Non-pigmented ciliary epithelial cell (primary cell): ENCODE measurements at places on chromosomes 16 and 17.

- DNase-seq: no peak
Measured at GRCh38 chr17:75267411-75268232, 3.4 kb downstream of the MIF4GD start.

DNA sequence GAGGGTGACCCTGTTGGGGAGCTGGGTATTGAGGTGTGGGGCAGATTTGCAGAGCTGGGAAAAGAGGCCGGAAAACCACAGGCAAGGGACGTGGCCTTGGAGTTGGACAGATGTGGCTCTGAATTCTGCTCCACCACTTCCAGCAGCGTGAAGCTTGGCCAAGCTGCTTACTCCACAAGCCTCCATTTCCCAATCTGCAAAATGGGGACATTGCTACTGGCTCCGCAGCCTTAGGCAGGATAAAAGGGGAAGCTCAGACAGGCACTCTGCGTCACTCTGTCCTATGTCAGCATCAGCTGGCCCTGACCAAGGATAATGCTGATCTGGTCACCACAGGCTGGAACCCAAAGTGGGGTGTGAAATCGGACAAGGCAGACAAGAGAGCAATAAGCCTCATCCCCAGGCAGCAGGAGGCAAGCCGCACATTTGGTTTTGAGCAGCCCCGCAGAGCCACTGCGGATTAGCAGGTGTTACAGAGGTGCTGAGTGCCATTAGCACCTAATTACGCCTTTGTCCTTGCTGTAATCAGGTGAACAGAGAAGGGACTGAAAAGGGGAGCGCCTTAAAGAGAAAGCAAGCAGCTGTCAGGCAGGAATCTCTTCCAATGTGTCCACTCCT is 54.8 kb downstream of the SDK2 start:
- no peak for DNase-seq

DNA sequence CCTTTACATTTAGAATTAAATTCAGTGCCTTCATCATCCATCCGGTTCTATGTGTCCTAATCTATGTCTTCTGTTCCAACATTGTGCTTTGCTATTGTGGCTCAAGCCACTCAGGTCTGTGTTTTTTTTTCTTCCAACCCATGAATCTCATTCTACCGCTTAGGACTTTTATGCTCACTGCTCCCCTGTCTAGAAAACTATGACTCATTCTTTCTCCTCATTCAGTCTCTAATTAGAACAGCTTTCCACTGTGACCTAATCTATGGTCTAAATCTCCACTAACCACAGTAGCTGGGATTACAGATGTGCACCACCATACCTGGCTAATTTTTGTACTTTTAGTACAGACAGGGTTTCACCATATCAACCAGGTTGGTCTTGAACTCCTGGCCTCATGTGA is 418.7 kb downstream of the KCNJ2 start:
- peak; percentile 17 for DNase-seq

DNA sequence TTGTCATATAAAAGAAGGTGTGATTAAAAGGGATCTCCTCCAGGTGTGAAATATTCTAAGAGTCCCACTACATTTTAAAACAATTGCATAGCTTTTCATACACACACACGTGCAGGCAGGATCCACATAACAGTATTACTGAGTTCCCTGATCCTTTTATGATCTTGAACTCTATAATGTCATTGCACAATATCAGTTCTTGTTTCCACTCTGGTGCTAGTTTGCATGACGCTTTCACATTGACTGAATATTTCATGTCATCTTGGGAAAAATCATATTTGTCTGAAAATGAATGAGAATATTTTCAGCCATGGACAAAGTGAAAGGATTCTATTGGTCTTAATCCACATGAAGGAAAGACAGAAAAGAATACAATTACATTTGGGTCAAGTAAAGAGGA is 703.8 kb downstream of the CDH8 start:
- DNase-seq: no peak

DNA sequence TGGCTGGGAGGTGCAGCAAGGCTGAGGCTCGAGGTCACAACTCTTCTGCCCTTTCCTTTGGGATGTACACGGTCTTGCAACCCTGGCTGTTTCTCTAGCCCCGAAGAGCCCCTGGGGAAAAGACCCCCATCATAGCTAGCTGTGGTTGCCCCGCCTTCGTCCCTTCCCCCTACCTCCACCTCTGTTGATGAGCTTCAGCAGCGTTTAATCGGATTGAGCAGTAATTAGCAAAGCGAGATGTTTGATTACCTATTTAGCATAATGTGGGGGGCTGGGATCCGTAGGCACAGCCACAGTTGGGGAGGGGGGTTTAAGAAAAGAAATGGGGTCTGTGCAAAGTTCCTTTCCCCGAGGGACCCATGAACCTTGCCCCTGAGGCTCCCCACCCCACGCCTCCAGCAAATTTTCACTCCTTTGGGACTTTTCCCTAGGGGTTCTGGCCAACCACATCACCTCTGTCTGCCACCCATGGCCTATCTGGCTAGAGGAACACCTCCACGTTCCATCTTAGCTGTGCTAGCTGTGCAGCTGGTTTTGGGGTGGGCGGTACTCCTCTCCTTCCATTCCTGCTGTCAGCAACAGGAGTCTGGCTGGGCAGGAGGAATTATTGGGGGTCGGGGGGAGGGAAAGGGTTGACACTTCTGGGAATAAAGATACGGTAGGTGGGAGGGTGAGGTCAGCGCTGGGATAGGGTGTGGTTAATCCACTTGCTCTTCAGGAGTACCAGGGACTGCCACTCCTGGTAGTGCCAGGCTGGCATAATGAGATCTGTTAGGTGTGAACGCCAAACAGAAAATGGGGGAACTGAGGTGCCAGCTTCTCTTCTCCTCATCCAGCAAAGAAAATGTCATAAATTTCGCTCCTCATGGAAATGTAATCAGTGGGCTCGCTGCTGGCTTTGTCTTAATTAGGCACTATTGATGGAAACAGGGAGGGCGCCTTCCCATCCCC is 1.3 kb upstream of the DNAH2 start:
- no peak for DNase-seq

GRCh38 chr17:59149841-59150511 is 5.0 kb downstream of the SKA2 start:
- DNase-seq: no peak

GRCh38 chr16:1036166-1036565 is 36.4 kb upstream of the SSTR5 start:
- no peak for DNase-seq
